ENCODE measurements at places on chromosomes 5 and 9.

DNA sequence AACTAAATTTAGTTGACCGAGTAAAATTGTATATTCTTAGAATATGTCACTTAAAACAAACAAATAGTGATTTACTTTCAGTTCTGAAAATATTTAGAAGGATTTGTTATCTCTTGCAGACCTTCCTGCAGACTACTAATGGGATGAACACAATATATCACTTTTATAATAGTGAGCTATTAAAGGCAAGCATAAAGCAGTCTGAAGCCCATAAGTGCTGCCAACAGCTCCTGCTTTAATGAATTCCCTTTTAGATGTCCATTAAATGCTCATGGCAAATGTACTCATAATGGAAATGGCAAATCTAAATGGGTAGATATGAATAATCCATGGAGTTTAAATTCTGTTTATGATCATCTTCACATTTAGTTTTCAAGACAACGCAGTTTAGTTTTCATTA is 170.2 kb downstream of the RANBP17 start:
- DNase-seq = no peak

- no peak for DNase-seq
Observed at GRCh38 chr5:169022718-169023117, 278.2 kb downstream of the SLIT3 start.

DNA sequence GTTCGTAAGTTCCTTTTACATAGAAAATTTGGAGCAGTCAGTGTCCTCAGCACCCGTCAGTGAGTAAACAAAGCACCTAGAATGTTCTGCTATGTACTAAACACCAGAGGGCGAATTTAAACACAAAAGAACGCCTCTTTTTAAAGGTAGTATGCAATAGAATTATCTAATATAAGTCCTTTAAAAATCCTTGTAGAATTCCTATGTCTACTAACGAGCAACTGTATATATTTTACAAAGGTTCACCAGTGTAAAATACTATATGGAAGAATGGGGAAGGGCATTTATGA is 499 bp upstream of the TMEM232 start:
- DNase-seq = no peak

GRCh38 chr9:136151214-136151804 is 32.6 kb upstream of the TMEM250 start:
- no peak for DNase-seq

DNA sequence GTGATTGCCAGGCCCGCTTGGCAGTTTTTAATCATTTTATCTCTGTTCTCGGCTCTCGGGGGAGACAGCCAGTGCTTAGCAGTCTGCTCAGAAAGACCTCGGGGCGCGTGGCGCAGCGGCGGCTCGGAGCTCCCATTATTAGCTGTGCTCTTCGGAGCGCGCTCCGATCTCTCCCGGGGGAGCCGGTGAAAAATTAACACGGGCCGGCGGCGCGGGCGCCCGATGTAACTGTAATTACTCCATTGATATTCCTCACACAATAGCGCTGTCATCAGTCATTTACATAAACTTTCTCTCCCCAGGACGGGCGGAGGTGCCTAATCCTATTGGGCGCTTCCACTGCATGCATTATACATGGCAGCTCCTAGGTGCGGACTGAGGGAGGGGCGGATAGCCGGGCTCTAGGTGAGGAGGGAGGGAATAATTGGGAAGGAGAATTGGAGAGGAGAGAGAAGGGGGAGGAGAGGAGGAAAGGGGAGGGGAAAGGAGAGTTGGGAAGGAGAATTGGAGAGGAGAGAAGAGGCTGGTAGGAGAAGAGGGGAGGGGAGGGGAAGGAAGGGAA is 24.9 kb downstream of the LMX1B start:
- no peak for DNase-seq

DNA sequence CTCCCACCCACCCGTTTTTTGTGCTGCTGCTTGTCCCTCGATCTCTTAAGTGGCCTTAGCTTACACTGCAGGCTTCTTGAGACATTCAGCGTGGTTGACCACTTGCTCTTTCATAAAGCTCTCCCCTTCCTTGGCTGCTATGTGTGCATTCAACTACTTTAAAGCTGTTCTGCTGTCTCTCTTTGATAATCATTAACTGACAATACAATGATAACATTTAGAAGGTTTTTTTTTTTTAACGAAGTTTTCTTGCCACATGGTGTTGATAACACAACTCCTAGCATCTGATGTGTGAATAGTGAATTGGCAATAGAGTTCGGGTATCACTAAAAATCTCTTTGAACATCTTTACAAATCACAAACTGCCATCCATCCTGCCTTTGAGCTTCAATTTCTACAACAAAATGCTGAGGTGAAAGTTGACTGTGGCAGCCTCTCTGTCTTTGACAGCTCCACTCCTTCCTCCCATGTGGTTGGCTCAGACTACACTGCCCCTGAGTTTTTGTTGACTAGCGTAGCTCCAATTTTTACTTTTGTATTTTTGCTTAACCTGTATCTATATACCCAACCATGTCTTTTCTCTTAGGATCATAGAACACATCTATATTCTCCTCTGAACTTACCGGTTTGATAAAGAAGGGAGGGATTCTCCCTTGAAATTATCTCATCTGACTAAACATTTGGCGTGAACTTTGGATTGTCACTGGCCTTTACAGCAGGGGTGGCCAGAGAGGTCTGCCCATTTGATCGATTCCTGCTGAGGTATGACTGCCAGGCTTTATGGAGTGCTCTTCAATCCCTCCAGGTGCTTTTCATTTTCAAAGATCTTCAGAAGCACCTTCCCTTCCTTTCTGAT is 409.4 kb upstream of the CD180 start:
- DNase-seq = no peak

DNA sequence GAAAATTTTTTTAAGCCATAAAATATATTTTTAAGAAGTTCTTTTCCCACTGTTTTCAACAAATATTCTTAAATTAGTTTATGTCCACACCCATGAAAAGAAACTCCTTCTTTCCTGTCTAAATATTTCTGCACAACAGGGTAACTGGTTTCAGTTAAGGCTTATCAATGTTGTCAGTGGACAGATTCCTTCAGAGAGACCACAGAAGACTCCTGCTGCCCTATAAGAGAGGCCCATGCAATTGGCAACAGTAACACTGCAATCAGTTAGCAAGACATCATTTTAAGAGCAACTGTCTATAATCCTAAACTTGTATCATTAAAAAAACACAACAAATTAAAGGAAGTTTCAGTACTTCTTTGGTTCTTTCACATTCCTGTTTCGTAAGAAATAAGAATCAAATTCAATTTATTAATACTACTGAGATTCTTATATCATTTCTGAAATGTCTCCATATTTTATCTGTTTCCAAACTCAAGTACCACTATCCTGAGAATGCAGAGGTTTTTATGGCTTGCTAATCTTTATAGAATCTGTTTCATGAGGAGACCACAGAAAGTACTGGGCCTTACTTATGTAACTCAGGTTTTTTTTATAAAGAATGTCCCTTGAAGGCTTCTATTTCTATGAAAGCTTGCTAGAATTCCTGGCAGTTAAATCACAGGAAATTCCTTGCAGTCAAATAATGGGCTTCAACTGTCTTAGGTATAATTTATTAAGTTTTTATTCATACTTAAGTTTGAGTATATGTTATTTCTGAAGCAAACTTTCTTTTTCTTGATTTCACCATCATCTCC is 240.2 kb downstream of the RFX3 start:
- no peak for DNase-seq

- peak; percentile 82 for DNase-seq
Observed at GRCh38 chr9:137034709-137035506, 3.0 kb upstream of the FUT7 start.

GRCh38 chr9:118455788-118456187 is 751.6 kb downstream of the TLR4 start:
- DNase-seq = no peak

DNA sequence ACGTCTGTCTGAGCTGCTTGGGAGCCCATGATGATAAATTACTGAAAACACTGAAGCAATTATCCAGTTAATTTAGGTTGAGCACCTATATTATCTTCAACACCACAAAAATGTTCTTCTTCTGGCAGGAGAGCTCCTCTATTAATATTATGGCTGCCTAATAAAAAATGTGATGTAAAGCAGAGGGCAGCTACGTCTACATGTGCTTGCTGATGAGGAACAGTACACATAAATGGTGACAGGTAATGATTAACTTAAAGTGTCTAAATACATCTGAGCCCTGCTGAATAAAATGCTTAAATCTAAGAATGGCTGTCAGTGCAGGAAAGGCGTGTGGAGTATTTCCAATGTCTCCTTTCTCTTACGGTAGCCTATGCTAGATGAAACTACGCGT is 131.3 kb upstream of the NR3C1 start:
- no peak for DNase-seq

DNA sequence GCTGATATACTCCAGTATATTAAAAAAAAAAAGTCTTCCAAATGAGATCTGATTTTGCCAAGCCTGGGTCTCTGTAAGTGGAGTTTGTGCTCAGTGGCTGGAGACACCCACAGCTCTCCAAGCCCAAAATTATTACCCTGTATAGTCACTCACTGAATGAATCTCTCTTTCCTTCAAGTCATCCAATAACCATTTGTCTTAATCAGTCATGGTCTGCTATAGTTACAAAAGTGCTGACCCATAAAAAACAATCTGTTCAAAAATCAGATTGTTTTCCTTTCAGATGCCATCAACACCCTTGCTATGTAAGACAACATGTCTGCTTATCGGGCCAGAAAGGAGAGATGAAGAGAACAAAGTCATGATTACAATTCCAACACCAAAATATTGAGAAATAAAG is 159.4 kb upstream of the FST start:
- DNase-seq = no peak

GRCh38 chr5:32222723-32223470 is 48.8 kb upstream of the GOLPH3 start:
- DNase-seq = no peak

DNA sequence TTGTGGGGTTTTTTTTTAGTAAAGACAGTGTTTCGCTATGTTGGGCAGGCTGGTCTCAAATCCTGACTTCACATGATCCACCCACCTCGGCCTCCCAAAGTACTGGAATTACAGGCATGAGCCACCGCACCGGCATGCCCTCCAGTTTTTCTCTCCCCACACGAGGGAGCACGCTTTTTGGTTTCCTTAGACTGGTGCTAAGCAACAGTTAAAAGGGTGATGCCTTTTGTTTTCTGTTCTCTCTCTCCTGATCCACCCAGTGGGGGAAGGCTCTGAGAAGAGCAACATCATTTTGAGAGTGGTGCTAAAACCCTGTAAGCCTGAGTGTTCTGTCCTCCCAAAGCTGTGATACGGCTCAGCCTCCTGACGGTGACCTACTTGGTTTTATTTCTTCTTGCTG is 146.6 kb downstream of the MAN2A1 start:
- no peak for DNase-seq

DNA sequence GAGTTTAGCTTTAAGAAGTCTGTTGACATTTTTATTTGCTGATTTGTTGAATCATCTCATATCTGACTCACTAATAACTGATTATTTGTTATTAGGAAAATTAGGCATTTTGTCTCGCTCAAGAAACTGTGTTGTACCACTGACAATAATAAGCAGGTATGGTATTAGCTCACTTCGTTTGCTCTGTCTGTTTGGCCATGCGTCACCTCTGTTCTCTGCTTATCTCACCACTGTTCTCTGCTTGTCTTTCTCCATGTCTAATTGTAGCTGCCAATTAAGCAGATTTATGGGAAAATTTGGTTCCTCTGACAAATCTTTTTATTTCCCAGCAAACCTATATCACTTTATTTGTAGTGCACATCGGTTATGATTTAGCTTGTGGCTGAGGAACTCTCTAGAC is 138.9 kb downstream of the WDR41 start:
- no peak for DNase-seq

GRCh38 chr5:28523888-28524635 is 1485.7 kb upstream of the CDH9 start:
- peak; percentile 14 for DNase-seq
